ENCODE measurements at places on chromosomes 7 and 10. TPM values are rescaled to one million over a fixed set of nuclear protein-coding genes. Genes with fewer than 3 reads are reported as not detected.

NPSR1 gene
- total RNA-seq: not detected

LRRC18 gene
- total RNA-seq: not detected

ZNF804B gene
- total RNA-seq: 2.3 TPM

ATRNL1 gene
- total RNA-seq: 903 TPM

BET1 gene
- total RNA-seq: 12.0 TPM

FGFR2 gene
- 195 TPM for total RNA-seq

LEP gene
- total RNA-seq: not detected

MYO1G gene
- 1.9 TPM for total RNA-seq

MET gene
- total RNA-seq: 11.2 TPM

CABCOCO1 gene
- total RNA-seq: 10.4 TPM
